NCI-H345 (cell line): ENCODE measurements at places on chromosomes 12 and 14.

DNA sequence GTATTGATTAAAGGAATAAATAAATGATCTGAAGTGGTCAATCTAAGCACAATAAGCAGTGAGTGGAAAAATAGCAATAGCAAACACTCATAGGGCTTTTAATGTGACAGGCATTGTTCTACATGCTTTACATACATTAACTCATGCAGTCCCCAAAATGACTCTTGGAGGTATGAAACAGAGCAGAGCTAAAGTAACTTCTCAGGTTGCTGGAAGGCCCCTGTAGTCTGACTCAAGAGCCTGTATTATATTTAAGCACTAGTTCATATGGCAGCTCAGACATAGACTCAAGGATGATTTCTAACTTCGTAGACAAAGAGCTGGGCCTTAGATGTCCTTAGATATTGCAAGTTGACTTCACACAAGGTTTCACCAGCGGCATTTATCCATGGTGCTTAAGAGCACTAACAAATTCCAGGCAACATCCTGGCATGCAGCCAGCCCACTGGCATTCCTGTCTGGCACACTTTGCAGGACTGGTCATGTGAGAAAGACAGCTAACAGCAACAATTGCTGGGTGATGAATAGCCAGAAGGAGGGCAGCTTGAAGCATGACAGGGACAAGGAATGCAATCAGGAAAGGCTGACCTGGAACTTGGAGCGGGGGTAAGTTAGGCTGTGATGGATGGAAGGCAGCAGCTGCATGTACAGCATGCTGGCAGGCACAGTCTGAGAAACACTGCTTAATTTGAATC, 22.9 kb upstream of the KTN1 start:
- peak; percentile 83 for DNase-seq

GRCh38 chr12:4997939-4998338, 45.7 kb upstream of the KCNA5 start:
- DNase-seq = peak; percentile 37

DNA sequence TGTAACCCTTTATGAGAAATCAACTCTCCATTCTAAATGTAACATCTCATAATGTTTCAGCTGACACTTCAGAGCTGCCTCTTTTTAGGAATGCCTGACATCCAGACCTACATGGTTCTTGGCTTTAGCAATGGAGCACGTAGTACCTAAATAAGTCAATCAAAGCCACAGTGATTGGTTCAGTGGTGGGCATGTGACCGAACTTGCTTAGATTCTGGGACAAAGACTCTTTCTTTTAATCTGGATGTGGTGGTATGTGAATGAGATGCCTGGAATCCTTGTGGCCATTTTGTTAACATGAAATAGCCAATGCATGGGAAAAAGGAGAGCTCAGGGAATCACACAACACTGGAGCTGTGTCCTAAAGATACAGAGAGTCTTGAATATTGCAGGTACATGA, 11.8 kb downstream of the GPR65 start:
- DNase-seq = no peak

DNA sequence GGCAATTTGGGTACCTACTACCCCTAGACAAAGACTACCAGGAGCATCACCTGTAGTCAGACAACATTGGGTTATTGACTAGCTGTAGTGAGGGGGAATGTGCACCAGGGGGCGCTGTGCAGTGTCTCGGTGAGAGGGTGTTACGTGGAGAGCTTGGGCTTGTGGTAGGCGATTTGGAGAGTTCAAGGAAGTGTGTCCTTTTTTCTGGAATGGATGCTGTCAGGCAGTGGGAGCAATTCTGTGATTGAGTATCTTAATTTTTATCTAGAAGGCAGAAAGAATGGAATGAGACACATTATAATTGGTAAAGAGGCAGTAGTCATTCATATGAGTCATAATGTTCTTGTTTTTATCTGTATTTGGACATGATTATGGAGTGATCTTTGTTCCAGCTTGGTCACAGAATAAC, 187.7 kb downstream of the GALC start:
- no peak for DNase-seq

- no peak for DNase-seq
These were observed 183.6 kb upstream of the CCND2 start for GRCh38 chr12:4089956-4090355.

- DNase-seq = no peak
These were observed 40.3 kb downstream of the MVK start for GRCh38 chr12:109613649-109614455.

DNA sequence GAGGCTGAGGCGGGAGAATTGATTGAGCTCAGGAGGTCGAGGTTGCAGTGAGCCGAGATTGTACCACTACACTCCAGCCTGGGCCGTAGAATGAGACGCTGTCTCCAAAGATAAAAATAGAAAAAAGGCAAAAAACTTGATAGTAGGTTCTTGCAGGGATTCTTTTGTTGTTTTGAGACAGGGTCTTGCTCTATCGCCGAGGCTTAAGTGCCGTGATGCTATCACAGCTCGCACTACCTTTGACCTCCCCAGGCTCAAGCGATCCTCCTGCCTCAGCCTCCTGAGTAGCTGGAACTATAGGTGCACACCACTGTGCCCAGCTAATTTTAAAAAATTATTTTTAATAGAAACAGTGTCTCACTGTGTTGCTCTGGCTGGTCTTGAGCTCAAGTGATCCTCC, 4.7 kb downstream of the GOLGA5 start:
- no peak for DNase-seq

DNA sequence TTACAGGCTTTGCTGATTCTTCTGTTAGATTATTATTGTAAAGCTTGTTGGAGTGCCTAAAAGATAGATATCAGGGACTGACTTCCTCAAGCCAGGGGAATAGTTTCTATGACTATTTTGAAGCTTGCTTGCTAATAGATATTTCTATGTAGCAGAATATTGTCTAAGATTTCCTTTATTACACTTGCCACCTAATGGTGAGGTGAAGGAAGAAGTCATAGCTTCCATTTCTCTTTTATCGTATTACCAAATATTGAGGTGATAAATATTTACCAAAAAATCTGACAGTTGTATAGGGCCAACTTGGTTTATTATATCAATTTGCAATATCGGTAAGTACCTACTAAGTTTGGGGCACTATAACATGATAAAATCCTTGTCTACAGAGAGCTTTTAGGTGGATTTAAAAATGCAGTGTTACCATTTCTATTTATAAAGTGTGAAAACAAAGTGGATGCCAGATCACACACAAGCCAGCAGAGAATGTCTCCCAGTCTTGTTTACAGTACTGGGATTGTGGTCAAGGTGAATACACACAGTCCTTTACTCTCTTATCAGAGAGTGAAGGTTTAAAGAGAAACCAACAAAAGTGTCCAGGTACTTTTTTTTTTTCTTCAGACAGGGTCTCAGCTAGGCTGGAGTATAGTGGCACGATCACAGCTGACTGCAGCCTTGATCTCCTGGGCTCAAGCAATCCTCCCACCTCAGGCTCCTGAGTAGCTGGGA, 137.9 kb downstream of the IGF1 start:
- no peak for DNase-seq

DNA sequence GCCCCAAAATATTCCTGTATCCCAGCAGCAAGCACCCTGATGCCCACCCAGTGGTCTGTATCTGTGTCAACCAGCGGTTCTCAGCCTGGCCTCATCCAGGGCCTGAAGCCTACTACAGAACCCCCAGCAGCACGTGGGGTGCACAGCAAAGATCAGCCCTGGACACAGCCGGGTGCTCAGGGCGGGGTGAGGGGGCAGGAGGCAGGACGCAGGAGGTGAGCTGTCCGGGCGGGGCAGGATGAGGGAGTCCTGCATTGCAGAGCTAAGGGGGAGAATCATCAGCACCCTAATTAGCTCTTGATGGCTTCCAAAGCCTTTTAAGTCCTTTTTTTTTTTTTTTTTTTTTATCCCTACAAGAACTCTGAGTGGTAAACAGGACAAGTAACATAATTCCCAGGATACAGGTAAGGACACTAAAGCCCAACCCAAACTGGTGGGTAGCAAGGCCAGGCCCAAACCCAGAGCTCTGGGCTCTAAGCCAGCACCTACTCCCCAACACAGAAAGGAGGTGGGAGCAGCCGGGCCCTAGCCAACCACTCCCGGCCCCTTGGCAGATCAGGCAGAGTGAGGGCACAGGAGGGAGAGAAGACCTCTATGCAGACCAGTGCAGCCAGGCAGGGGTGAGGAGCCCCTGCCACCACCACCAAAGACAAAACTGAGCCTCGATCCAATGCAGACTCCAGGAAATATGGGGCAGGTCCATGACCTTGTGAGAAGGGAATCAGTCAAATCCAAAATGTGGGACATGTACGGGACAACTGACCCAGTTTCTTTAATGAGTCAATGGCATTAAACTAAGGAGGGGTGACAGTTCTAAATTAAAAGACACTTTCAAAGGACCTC, 32.3 kb upstream of the EIF5 start:
- no peak for DNase-seq

GRCh38 chr12:16605642-16606116, 283 bp downstream of the LMO3 start:
- DNase-seq = peak; percentile 87

DNA sequence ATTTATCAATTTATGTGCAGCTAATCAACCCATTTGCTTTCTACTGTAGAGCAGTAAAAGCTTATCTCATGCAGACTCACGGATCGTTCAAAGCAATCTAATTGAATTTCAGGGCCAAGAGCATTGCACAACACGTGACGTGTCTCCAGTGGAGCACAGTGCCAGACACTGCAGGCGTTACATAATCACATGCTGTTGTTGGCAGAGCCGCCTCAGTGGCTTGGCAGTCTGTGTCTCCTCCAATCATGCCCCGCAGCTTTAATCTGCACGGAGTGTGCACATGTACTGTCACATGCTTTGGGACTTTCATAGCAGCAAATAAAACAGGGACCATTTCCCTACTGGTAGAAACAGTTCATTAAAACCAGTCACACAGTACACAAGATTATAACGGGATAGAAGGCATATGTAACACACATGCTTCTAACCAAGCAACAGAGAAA, 309.3 kb downstream of the ITPR2 start:
- DNase-seq = peak; percentile 20
